ENCODE measurements at places on chromosomes 11 and 22. TPM values are rescaled to one million over a fixed set of nuclear protein-coding genes. Genes with fewer than 3 reads are reported as not detected.

Gene MRGPRE
- not detected for total RNA-seq

Gene SMTNL1
- total RNA-seq, result 45.2 TPM

GRCh38 chr11:132997396-132997795 lies 534.9 kb downstream of the OPCML start:
- DNase-seq, result no peak

- no peak for DNase-seq
Measured at GRCh38 chr22:21044931-21045584, 688 bp upstream of the LRRC74B start.

Gene ANO9
- 0.41 TPM for total RNA-seq

GRCh38 chr11:8209208-8209807 lies 40.5 kb upstream of the RIC3 start:
- DNase-seq, result no peak

GRCh38 chr11:103907548-103908455 lies 128.6 kb upstream of the DDI1 start:
- no peak for DNase-seq

- no peak for DNase-seq
Measured at GRCh38 chr22:45318558-45319323, 9.0 kb downstream of the FAM118A start.

DNA sequence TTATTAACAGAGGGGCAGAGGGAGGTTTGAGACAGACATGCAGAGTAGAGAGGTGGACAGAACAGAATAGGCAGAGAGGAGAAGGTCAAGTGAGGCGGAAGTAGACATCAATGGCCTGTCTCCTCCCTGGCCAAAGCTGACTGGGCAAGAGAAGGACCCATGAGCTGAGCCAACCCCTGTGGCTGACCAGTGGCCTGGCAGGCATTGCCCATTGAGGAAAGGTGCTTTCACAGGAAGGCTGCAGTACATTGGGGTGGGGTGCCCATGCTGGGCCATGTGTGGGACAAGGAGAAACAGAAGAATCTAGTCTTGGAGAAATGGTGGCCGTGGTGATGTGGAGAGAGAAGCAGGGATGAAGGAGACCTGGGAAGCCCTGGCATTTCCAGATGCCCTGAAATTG lies 76.0 kb downstream of the MYEOV start:
- peak; percentile 1 for DNase-seq

GRCh38 chr11:66639066-66639813 lies 737 bp downstream of the RBM4 start:
- DNase-seq, result peak; percentile 20

Gene NRIP3
- 1.4 TPM for total RNA-seq

DNA sequence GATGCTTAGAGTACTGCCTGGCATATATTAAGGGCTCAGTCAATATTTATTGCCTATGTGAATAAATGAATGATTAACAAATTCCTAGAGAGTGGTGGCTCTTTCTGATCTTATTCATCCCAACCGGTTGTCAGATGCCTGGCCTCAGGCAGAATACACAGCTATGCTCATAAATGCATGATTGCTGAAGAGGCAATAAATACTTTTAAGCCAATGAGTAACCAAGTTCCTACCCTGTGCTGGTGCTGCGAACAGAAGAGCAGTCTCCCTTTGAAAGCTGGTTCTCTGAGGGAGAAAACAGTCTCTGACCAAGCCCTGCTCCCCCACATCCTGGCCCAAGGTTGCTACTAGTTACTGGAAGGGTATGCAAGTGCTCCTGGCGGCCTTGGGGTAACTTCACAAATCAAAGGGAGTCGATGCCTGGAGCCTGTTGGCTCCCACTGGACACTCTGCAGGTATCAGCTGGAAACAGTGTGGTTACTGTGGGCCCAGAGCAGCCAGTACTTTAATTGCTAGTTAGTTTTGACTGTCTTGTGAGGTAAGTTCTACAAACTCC lies 2.8 kb downstream of the USH1C start:
- no peak for DNase-seq

DNA sequence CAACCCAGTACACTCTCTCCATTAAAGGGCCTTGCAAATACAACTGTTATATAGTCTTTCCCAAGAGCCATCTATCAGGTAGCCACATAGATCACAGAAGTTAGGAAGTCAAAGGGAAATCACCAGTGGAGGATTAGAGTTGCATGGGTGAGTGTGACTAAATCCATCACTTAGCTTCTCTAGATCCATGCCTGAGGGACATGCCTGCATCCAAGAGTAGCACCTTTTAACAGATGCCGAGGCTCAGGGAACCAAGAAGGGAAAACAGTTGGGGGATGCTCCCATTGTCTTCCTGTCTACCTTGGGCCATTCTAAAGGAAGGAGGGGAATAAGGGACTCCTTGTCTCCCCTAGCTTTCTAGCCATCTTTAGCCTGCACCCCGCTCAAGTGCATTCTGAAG lies 77.9 kb downstream of the XRRA1 start:
- no peak for DNase-seq

DNA sequence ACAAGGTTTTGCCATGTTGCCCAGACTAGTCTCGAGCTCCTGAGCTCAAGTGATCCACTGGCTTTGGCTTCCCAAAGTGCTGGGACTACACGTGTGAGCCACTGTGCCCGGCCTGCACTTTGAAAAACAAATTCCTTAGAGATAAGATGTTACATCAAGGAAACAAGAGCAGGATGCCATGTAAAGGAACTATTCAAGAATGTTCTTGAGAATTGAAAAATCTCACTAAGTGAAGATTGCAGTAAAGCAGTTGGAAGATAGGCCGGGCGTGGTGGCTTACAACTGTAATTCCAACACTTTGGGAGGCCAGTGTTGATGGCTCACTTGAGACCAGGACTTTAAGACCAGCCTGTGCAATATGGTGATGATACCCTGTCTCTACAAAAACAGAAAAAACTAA lies 88.1 kb downstream of the PACS1 start:
- DNase-seq, result no peak

DNA sequence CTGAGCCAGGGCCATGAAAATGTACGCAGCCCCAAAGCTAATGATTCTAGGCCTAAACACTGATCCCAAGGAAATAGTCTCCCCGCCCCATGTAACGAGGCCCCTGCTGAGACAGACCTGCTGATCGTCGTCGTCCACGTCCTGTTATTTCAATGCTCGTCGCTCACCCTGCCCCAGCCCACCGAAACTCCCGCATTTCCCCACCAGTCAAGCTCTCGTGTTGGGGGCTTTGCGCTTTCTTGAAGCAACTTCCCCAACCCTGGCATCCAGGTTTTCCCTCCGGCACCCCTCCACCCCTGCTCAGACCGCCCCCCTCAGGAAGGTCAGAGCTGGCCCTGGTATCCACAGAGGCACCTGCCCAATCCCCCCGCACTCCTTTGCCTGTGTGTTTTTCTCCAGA lies 58.8 kb upstream of the LINC01488 start:
- DNase-seq, result no peak

Gene OR52I2
- not detected for total RNA-seq

GRCh38 chr22:37188901-37189466 lies 937 bp upstream of the C1QTNF6 start:
- no peak for DNase-seq

Gene C22orf31
- total RNA-seq, result not detected

- no peak for DNase-seq
Measured at GRCh38 chr11:122345586-122345985, 229.6 kb upstream of the BLID start.

- DNase-seq, result no peak
Measured at GRCh38 chr11:60880643-60881282, 13.4 kb downstream of the ZP1 start.

- DNase-seq, result peak; percentile 7
Measured at GRCh38 chr11:32427935-32428664, 7.2 kb downstream of the WT1 start.

DNA sequence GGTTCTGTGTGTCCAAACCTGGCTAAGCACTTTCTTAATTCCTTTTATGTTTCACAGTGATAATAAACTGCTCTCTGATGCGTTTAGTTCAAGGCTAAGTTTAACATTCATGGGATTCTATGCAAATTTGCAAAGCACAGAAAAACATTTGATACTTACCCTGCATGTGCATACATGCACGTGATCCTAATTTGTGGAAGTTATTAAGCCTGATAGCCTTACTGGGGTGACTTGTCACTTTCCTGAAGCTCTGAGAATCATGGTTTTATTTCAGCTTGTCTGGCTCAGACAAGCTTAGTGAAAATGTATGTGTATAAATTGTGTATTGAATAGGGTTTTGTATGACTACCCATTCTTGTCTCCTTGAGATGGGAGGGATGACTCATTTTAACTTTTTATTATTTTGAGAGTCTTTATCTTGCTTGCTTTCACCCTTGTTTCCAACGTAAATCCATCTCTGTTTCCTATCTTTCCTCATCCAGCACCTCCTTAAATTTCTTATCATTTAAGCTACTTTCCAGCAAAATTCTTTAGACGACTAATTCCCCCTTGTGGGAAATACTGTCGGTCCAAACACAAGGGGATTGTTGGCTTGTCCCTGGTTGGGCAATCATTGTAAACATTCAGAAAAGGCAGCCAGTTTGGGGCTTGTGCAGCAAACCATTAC lies 167.1 kb downstream of the C11orf91 start:
- DNase-seq, result no peak

Gene TOMT
- total RNA-seq, result not detected

GRCh38 chr11:131653260-131653659 lies 282.8 kb downstream of the NTM start:
- no peak for DNase-seq

DNA sequence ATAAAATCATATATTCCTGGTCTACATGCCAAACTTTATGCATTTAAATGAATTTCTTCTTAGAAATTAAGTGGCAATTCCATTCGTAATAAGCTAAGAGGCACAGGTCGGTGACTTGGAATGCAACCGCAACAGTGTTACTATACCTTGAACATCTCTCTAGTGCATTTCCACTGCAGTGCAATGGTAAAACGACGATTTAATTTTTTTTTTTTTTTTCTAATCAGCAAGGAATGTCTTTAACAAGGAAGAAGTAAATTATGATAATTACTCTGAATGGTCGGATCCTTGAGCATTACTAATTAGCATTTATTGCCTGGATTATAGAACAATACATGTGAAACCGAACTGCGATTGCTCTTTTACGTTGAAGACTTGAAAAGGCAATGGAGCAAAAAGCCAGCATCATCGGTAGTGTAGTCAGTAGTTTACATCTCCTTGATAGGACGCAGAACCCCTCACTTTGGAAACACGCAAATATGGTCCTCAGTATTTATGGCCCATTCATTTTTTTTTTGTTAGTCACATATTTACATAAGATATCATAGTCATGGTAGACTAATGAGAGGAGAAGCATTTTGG lies 20.2 kb downstream of the BLID start:
- no peak for DNase-seq

GRCh38 chr11:70142221-70142875 lies 60.7 kb upstream of the FADD start:
- DNase-seq, result no peak

DNA sequence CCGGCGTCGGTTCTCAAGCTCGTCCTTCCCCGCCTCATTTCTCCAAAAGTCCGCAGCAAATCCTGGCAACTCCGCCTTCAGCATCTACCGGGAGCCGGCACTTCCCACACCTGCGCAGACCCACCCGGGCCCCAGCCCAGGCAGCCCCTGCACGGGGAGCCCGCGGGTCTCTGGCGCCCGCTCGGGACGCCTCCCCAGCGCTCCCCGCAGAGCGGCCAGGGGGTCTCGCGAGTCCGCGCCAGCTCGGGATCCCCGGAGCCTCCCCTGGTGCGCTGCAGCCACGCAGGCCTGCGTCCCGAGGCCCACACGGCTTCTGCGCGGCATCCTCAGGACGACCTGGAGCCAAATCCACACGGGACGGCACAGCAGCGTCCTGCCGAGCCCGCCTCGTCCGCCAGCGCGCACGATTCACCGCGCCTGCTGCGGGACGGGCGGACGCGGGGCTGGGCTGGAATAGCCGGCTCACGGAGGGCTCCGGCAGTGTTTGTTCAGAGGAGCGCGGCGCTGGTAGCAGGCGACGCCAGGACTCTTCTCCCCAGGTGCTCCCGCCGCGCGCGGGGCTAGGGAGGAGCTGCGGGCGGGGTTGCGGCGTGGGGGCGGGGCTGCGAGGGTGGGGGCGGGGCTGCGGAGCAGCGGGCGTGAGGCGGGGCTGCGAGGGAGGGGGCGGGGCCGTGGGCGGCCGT lies 816 bp upstream of the PHRF1 start:
- no peak for DNase-seq

- DNase-seq, result peak; percentile 18
Measured at GRCh38 chr11:129815596-129816461, at the start of gene TMEM45B. Gene TMEM45B (plus strand): TSS chr11:129815848. CDS start chr11:129852483, 36,635 bp downstream.

GRCh38 chr11:74949753-74950137 lies 679 bp downstream of the SPCS2 start:
- no peak for DNase-seq

- DNase-seq, result no peak
Measured at GRCh38 chr11:73425108-73425507, 48.9 kb downstream of the RELT start.

GRCh38 chr22:26770624-26771023 lies 113.2 kb downstream of the MIAT start:
- DNase-seq, result no peak

Gene SLC22A25
- total RNA-seq, result not detected

GRCh38 chr11:10640308-10640707 lies 53.2 kb downstream of the IRAG1 start:
- DNase-seq, result no peak

DNA sequence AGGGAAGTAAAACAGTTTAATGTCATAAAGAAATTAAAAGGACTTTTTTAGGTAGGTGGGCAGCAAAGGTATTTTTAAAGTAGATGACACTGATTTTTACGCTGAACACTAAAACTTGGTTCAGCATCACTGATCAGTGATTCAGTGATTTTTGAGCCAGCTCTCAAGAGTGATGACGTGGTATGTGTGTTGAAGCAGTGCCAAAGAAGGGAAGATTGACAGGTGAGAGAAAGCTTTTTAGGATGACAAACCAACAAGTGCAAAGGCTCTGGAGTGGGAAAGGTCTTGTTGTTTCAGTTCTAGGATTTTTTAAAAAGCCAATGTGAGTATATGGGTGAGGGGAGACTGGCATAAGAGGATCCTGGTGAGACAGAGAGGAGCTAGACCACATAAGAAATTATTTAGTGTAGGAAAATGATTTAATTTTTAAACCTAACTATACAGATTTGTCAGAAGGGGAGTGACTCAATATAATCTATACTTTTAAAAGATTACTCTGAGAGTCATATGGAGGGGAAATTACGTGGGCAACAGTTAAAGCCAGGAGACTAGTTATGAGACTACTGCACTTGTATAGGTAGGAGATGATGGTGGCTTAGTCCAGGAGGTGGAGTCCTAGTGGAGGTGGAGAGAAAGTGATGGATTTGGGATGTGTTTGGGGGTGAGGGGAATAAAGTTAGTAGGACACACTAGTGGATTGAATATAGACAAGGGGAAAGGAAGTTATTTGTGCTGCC lies 17.6 kb upstream of the CALCB start:
- no peak for DNase-seq

GRCh38 chr11:66607126-66607834 lies 9.2 kb upstream of the RBM14 start:
- no peak for DNase-seq

Gene GGTLC2
- total RNA-seq, result not detected

All from endothelial cell (in vitro differentiated cells).